ENCODE measurements at places on chromosomes 12 and 14. TPM values are rescaled to one million over a fixed set of nuclear protein-coding genes. Genes with fewer than 3 reads are reported as not detected.

LRRK2 gene
- 5.1 TPM for total RNA-seq

IGFBP6 gene
- total RNA-seq, result 431 TPM

GRCh38 chr12:94173660-94174265, 25.4 kb downstream of the PLXNC1 start:
- peaks cover 29% of the 10 kb centered on the region for H3K4me1 ChIP-seq
- peaks cover 9% of the 10 kb centered on the region for H3K27me3 ChIP-seq
- H3K27ac ChIP-seq, result no peak overlapping the region
- no peaks in the 10 kb centered on the region for H3K36me3 ChIP-seq

- no peaks in the 10 kb centered on the region for H3K36me3 ChIP-seq
- H3K27ac ChIP-seq, result no peak overlapping the region
- H3K4me3 ChIP-seq, result no peak overlapping the region
- no peak for DNase-seq
These were observed 162.2 kb upstream of the TMTC1 start for GRCh38 chr12:29945904-29946303.

- H3K27ac ChIP-seq, result no peak overlapping the region
- H3K4me1 ChIP-seq, result no peaks in the 10 kb centered on the region
- H3K4me3 ChIP-seq, result no peak overlapping the region
- H3K36me3 ChIP-seq, result no peaks in the 10 kb centered on the region
These were observed 691.1 kb downstream of the FLRT2 start for GRCh38 chr14:86221000-86221399.

DNA sequence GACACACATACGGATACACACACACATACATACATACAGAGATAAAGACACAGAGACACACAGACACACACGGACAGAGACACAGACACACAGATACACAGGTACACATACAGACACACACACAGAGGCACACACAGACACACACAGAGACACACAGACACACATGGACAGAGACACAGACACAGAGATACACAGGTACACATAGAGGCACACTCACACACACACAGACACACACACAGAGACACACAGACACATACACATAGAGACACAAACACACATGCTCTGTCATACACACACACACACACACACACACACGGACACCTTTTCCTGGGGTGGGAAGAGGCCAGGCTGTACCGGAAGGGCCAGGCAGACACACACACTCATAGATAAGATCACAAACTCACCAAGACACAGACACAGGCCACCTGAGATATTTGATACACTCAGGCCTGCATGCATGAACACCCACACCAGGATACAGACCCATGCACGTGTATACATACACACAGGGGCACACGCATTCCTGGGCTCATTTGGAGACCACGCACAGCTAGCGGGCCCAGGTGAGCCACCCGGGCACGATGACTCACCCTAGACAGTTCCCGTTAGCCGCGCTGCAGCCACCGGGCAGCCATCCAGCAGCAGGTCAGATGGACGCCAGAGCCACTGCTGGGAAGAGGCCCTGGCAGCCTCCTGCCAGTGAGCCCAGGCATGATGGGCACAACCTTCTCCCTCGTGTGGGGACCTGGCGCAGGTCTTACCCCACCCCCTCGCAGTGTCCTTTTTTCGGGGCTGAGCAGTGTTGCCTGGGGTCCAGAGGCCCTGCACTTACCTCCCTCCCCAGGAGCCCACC, 1.8 kb upstream of the AHNAK2 start:
- no peak overlapping the region for H3K27ac ChIP-seq
- H3K36me3 ChIP-seq, result no peaks in the 10 kb centered on the region
- H3K27me3 ChIP-seq, result no peaks in the 10 kb centered on the region
- H3K4me1 ChIP-seq, result peaks cover 4% of the 10 kb centered on the region
- DNase-seq, result peak; percentile 79

DNA sequence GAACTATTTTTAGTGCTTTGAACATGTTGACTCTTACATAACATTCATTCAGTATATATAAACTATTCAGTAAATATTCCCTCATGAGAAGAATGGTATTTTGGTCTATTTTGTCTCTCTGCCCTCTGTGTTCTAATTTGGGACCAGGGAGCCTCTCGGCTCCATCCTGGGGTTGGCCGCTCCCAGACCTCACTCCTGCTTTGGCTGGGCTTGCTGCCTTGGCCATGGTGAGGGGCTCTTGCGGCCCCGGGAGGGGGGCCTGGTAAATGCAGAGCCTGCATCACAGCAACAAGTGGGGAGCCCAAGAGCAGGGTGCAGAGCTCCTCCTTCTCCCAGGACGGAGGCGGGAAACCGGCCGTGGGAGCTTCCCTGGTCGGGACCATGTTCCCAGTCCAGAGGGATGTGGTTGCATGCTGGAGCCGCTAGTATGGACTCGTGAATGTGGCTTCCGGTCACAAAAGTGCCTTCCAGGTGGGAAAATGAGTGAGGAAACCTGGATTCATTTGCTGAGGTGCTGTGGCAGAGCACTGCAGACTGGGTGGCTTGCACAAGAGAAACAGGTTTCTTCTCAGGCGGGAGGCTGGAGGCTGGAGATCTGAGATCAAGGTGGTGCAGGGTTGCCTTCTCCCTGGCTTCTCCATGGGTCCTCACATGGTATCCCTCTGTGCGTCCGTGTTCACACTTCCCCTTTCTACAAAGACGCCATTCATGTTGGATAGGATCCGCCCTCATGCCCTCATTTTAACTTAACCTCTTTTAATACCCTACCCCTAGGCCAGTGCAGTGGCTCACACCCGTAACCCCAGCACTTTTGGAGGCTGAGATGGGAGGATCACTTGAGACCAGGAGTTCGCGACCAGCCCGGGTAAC, 250.2 kb downstream of the CACNA1C start:
- H3K4me1 ChIP-seq, result peaks cover 25% of the 10 kb centered on the region
- H3K4me3 ChIP-seq, result no peak overlapping the region
- no peaks in the 10 kb centered on the region for H3K27me3 ChIP-seq
- H3K36me3 ChIP-seq, result no peaks in the 10 kb centered on the region
- peak overlapping the region; percentile 86 for H3K27ac ChIP-seq

DNA sequence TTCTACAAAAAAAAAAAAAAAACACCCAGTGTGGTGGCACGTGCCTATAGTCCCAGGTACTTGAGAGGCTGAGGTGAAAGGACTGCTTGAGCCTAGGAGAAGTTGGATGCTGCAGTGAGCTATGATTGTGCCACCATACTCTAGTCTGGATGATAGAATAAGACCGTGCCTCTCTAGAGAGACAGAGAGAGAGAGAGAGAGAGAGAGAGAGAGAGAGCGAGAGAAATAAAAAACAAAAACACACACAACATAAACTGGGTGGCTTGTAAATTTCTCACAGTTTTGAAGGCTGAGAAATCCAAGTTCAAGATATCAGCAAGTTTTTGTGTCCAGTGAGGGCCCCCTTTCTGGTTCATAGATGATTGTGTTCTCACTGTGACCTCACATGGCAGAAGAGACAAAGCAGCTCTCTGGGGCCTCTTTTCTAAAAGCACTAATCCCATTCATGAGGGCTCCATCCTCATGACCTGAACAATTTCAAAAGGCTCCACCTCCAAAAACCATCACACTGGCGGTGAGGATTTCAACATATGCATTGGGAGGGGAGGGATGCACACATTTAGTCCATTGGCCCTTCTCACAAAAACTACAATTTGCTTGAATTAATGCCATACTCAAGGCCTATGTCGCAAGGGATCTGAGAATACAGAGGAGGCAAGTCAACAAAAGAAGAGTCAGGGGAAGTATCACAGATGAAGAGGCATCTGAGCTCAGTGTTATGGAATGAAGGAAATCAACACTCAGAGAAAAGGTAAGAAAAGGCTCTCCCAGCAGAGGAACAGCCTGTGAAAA, 94.9 kb downstream of the PPM1H start:
- no peaks in the 10 kb centered on the region for H3K36me3 ChIP-seq
- H3K4me3 ChIP-seq, result no peak overlapping the region
- no peak overlapping the region for H3K27ac ChIP-seq
- H3K4me1 ChIP-seq, result peaks cover 6% of the 10 kb centered on the region

- no peak overlapping the region for H3K4me3 ChIP-seq
- peak overlapping the region; percentile 55 for H3K27ac ChIP-seq
- peaks cover 27% of the 10 kb centered on the region for H3K36me3 ChIP-seq
- DNase-seq, result no peak
- H3K27me3 ChIP-seq, result no peaks in the 10 kb centered on the region
- H3K4me1 ChIP-seq, result peaks cover 35% of the 10 kb centered on the region
These were observed 23.4 kb downstream of the DDX47 start for GRCh38 chr12:12836571-12836970.

DNA sequence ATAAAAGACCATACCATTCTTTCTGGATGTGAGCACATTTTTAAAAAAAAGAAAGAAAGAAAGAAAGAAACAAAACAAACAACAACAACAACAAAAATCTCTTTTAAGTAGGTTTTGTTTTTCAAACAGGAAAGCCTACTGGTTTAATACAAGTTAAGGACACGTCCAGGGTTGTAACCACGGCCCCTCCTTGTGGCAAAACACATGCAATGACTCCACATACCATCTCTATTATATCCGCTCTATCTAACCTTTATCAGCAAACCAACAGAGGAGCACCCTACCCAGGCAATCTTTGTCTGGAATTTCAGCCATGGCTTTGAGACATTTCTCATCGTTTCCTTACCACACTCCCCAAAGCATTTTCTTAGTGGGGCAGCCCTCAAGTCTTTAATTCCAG, 360.5 kb upstream of the TMPO start:
- no peak overlapping the region for H3K27ac ChIP-seq
- no peaks in the 10 kb centered on the region for H3K4me1 ChIP-seq
- no peak overlapping the region for H3K4me3 ChIP-seq
- DNase-seq, result no peak
- no peaks in the 10 kb centered on the region for H3K27me3 ChIP-seq

DNA sequence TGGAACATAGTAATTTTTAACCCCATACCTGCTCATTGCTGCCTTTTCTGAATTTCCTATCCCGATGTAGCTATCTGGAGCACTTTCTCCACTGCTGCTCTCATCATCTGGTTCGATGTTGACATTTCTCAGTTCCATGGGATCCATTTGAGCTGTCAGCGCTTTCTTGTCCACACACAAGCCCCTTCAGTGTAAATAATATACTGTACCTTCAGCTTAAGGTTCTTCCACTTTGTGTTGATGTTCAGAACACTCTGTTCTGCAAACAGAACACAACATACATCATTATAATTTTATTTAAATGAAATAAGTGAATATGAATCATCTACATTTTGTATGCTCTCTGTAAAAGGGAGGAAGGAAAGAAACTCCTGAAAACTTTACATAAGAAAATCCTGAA, 32.9 kb downstream of the SLC38A4 start:
- no peaks in the 10 kb centered on the region for H3K27me3 ChIP-seq
- no peaks in the 10 kb centered on the region for H3K36me3 ChIP-seq
- no peak overlapping the region for H3K4me3 ChIP-seq
- H3K27ac ChIP-seq, result no peak overlapping the region
- H3K4me1 ChIP-seq, result peaks cover 7% of the 10 kb centered on the region

GRCh38 chr12:11711651-11712327, 62.3 kb downstream of the ETV6 start:
- DNase-seq, result no peak
- no peak overlapping the region for H3K4me3 ChIP-seq
- no peaks in the 10 kb centered on the region for H3K27me3 ChIP-seq
- H3K36me3 ChIP-seq, result no peaks in the 10 kb centered on the region

GRCh38 chr14:75441728-75442127, 13.9 kb downstream of the JDP2 start:
- H3K4me1 ChIP-seq, result peaks cover 31% of the 10 kb centered on the region
- H3K36me3 ChIP-seq, result peaks cover 12% of the 10 kb centered on the region
- H3K4me3 ChIP-seq, result no peak overlapping the region
- H3K27me3 ChIP-seq, result no peaks in the 10 kb centered on the region

DNA sequence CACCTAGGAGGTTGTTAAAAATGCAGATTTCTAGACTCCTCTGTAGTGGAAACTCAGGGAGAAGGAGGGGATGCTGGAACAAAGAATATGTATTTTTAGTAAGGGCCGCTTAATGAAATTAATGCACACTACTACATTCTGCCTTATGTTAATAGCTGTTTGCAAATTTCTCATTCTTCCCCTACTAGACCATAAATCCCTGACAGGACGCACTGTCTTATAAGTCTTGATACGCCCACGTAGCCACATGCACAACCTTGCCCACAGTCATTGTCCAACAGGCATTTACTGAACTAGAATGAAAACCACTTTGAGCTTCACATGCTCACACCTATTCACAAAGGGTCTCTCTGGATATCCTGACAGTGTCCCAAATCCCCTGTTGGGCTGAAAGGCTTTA, 10.5 kb downstream of the KRT2 start:
- peaks cover 51% of the 10 kb centered on the region for H3K27me3 ChIP-seq
- no peaks in the 10 kb centered on the region for H3K36me3 ChIP-seq
- H3K27ac ChIP-seq, result no peak overlapping the region
- H3K4me1 ChIP-seq, result no peaks in the 10 kb centered on the region

DNA sequence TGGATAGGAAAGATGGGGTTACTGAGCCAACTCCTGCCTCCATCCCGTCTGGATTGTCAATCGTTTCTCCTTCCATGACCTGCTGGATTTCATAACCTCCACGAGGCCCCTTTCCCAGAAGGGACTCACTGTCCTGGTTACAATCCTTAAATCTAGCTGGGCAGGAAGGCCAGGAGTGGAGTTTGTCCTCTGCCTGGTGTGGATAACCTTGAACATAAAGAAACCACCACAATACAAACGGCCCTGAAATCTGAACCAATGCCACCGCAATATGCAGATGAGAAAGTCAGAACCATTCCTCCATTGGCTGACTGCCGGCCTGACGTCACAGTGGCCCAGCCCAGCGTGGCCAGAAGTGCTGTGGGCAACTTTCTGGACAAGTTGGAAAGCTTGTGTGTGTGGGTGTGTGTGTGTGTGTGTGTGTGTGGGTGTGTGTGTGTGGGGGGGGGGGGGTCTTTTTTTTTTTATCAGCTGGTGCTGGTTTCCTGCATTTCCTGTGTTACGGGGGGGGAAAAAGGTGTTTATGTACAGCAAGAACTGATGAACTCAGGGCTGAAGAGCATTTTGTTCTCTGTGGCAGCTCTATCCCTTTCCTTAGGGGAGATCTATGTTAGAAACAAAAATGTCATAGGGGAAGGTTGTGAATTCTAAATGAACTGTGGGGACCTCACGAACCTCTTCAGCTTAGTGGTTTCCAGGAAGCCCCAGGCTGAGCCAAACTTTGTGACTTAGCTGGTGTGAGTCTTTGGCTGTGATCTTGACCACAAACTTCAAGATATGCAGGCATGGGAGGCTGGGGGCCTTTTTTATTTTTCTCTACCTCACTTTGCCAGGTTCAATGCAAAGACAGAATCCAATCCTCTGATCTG, 81.6 kb upstream of the MED13L start:
- peak; percentile 93 for DNase-seq
- peak overlapping the region; percentile 64 for H3K4me3 ChIP-seq
- H3K27ac ChIP-seq, result peak overlapping the region; percentile 56
- H3K4me1 ChIP-seq, result peaks cover 16% of the 10 kb centered on the region

DNA sequence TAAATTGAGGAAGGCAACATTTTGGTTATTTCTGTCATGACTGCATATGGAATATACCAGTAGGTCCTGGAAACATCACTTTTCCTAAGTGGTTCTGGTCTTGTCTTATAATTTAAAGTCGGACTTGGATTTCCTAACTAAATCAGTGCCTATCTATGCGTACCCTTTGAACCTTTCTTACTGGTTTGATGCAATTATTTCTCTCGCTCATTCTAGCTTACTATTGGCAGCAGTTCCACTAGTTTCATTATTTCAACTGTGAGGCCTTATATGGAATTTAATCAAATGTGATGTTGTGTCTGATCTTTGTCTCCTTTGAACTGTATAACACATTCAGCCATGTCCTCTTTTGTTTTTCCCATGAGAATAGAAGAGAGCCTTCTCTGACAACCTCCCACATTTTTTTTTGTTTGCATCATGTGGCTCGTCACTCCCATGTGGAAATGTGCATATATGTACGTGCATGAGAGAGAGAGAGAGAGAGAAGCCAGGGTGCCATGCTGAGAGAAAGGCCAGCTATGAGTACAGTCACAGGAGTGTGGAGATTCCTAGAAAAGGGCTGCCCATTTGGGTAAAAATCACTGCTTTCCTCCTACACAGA, 48.0 kb downstream of the AKAP6 start:
- H3K27me3 ChIP-seq, result no peaks in the 10 kb centered on the region
- no peak overlapping the region for H3K4me3 ChIP-seq
- no peak overlapping the region for H3K27ac ChIP-seq
- DNase-seq, result no peak
- no peaks in the 10 kb centered on the region for H3K36me3 ChIP-seq
